ENCODE measurements at places on chromosomes 3 and 15.

DNA sequence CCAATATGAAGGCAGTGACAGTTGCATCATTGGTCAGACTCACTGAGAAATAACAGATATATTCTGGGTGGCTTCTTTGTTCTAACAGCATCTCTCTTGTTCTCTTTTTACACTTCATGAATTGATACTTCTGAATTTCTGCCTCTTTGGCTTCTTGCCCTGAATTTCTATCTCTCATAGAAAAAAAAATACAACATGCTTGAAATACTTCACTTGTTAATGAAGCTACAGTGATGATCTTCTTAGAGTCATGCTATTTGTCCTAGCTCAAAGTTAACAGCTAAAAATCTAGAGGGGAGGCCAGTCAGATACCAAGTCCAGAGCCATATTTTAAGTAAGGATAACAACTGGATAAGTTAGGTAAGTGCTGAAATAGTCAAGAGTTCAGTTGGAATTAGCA, 597.2 kb upstream of the AGTR1 start:
- DNase-seq = no peak

DNA sequence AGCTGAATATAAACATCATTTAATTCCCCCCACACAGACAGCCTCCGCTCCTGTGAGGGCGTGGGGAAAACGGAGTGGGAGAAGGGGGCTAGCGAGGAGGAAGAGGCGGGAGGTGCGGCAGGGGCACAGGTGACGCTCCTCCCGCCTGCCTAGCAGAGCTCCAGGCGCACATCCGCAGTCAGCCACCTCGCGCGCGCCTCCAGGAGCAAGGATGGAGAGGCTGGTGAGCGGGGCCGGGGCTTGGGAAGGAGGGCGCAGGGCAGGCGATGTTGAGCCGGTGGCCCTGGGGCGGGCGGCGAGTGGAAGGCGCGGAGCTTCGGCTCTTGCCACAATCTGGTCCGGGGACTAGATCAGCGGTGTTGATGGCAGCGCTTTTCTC, at the start of gene CD200:
Gene CD200, plus strand, starts transcription at position 155 of the 379 bp plus-strand sequence. Its CDS starts 57 bp downstream, at position 212.
- peak; percentile 12 for DNase-seq

DNA sequence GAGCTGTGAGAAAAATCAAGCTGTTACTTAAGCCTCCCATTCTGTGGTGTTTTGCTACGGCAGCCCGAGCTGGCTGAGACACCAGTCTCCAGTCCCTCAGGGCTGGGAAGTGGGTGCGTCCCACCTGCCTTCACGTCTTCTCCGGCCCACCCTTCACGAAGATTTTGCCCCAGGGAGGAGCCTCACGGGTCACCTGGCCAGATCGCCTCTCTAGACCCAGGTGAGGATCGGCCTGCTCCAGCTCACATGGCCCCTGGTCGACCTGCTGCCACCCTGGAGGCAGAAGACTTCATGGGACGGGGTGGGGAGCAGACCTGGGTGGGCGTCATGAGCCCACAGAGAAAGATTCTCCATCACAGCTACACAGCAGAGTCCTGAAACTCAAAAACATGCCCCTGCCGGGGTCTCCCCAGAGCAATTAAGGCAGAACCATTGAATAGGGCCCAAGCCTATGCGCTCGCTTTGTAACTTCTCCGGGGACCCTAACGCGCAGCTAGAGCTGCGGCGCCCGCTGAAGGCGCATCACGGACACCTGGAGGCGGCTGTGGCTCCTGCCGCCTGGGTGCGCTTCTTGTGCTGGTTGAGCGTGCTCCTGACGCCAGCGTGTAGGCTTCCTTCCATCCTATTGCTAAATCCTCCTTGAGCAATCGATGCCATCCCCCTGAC, 92.6 kb upstream of the ALDH1A3 start:
- DNase-seq = no peak

- no peak for DNase-seq
Measured at GRCh38 chr15:94924971-94925598, 693.7 kb downstream of the MCTP2 start.

GRCh38 chr3:170953736-170954135, 45.3 kb upstream of the EIF5A2 start:
- no peak for DNase-seq

DNA sequence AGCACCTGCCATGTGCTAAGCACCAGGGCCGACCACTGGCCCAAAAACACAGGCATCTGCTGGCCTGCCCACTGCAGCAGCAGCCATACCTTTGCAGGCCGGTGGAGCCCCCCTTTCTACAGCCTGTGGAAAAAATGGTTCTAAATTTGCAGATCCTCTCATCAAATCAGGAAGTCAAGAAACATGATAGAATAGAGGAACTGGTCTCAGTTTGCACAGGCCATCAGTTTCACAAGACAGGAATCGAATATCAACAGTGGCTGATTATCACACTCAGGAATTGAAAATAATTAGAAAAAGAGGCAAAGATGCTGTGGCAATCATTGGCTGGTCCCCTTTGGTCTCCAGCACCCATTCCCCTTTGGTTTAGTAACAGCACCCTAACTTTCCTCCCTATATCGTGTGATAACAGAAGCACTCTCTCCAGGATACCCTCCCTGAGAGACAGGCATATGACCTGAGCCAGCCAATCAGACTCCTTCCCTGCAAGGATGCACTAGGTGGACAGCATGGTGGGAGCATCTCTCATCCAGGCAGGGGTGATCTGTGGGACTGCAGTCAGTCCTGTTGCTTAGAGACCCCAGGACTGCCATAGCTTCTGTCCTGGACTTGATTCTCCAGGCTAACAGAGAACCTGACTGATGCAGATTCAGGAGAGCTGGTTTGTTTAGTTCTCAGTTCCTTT, 3.5 kb upstream of the PAK6 start:
- no peak for DNase-seq

DNA sequence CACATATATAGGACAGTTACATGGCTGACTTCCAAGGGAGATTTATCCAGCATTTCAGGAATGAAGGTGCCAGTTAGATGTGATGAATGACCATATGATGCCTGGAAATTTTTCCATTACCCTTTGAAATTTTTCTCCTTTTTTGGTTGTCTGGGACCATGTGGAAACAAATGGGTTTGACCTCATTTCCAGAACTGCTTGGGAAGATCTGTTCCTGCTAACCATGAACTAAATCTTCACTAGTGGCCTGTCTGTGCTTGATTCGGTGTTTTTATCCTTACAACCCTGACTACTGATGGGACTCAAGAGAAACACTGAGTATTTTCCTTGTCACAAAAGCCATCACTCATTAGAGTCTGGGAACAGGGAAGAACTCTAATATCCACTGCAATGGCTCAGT, 409.4 kb downstream of the PDCD6IP start:
- DNase-seq = no peak

DNA sequence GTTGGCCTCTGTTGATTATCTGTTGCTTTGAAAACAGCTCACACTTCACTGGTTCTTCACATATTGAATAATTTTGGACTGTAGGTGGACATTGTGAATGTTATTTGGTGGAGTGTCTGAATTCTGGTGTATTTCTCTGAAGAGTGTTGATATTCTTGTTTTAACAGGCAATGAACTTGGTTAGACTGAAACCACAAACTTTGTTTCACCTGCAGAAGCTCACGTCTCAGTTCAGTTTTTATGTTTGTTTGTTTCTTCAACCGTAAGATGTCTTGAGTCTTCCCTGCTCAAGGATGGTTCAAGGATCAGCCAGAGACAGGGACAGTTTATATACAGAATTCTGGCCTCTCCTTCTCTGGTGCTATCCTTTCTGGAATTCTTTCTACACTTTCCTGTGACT, 43.6 kb downstream of the C3orf20 start:
- DNase-seq = no peak

All from SHP77 (cell line).